ENCODE measurements at places on chromosomes 3 and 15.

- DNase-seq, result no peak
Measured at GRCh38 chr3:48617559-48617958, 4.0 kb downstream of the TMEM89 start.

DNA sequence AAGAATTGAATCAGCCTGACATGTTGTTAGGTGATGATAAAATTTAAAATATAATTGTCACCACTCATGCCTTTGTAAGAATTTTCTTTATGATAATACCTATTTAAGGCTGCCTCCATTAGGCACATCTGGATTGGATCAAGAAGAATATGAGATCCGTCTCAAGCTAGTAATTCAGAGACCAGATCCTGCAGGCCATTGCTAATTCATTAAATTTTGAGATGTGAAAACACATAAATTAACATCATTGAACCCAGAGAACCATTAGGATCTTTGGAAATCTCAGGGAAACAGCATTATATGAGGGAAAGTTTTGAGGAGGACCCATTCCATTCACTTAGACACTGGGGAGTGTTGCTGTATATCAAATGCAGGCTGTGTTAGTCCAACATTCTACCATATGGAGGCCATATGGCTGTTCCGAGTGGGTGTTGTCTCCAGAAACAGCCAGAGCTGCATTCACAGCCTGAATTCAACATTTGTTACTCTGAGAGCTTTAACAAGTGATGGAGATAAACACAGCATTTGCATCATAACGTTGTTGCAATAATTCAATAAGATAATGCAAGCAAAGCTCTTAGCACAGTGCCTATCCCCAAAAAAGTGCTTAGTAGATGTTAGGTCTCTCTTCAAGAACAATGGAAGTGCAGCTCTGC lies 67.4 kb downstream of the DTWD1 start:
- DNase-seq, result no peak

DNA sequence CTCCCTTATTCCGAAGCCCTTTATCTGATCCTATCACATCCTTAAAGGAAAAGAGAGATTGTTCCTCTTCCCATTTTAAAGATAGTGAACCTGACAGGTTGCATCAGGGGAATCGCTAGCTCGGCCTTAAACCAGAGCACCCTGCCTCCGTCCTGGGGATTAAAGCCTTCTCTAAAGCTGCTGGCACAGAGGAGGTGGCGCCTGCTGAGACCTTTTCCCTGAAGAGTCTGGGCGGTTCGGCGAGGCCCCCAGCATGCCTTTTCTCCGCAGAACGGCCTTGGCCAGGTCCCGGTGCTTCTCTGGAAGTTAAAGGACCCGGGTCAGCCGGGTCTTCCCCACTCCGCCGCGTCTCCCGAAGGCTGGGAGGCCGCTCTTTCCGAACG lies 593 bp downstream of the FAM219B start:
- DNase-seq, result no peak

- no peak for DNase-seq
Measured at GRCh38 chr3:31671451-31671850, 138.7 kb downstream of the STT3B start.

- DNase-seq, result no peak
Measured at GRCh38 chr15:51775967-51776816, 24.8 kb downstream of the TMOD2 start.

DNA sequence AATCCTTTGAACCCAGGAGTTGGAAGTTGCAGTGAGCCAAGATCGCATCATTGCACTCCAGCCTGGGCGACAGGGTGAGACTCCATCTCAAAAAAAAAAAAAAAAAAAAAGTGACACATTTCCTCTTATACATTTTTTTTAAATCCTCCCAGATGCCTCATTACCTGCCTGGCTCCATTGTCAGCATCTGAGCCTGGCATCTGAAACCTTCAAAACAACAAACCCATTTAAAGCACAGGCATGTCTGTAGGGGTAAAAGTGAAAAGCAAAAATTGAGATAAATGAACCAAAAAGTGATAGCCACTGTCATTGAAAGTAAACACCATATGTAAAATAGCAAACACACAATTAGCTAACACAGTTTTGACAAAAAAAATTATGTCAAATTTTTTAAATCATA lies 38.6 kb downstream of the OSBPL10 start:
- no peak for DNase-seq

- DNase-seq, result no peak
Measured at GRCh38 chr3:1082108-1082507, 10.7 kb upstream of the CNTN6 start.

DNA sequence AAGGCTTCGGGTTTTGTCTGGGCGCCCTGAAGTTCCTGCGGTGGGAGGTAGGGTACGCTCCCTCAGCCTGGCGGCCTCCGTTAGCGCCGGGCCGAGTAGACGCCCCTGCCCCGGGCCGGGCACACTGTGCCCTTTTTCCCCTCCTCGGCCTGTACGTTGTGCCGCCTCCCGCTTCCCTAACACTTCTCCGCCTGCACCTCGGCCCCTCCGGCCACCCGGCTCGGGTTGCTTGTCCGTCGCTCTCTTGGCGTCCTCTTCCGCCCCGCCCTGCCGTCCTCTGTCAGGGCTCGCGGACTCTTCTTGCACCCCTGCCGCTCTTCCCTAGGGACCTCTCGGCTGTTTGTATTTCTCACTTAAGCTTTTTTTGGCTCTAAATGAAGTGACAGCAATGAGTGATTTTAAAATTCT lies 384 bp downstream of the KNL1 start:
- no peak for DNase-seq

GRCh38 chr15:67547836-67548235 lies 5.3 kb downstream of the MAP2K5 start:
- no peak for DNase-seq
